ENCODE measurements at places on chromosomes 1 and 21. TPM values are rescaled to one million over a fixed set of nuclear protein-coding genes. Genes with fewer than 3 reads are reported as not detected.

The BRINP3 gene
- not detected for total RNA-seq

The MR1 gene
- total RNA-seq, result 6.2 TPM

The GUK1 gene
- 149 TPM for total RNA-seq

The EXO1 gene
- 22.7 TPM for total RNA-seq

The TMEM51 gene
- total RNA-seq, result 28.6 TPM

The RNPEP gene
- 86.9 TPM for total RNA-seq

The LRRC38 gene
- not detected for total RNA-seq

The BGLAP gene
- total RNA-seq, result not detected

The LYPD8 gene
- 0.20 TPM for total RNA-seq

The CXADR gene
- total RNA-seq, result 7.4 TPM

The OR2G6 gene
- total RNA-seq, result not detected

The KIAA0040 gene
- total RNA-seq, result 0.95 TPM

The LCE1A gene
- not detected for total RNA-seq

The YBEY gene
- 27.6 TPM for total RNA-seq

The CCDC17 gene
- total RNA-seq, result 0.29 TPM

The FAM163A gene
- total RNA-seq, result not detected

The GPR25 gene
- total RNA-seq, result not detected

The GJB3 gene
- total RNA-seq, result 14.5 TPM

The ZMYND12 gene
- 0.46 TPM for total RNA-seq

The SPRR3 gene
- not detected for total RNA-seq

The RHOU gene
- total RNA-seq, result 11.4 TPM

The KCNC4 gene
- 3.0 TPM for total RNA-seq

The GFI1 gene
- total RNA-seq, result 0.20 TPM

The MTF2 gene
- 12.3 TPM for total RNA-seq

The CFHR5 gene
- not detected for total RNA-seq

The TNNT2 gene
- 0.24 TPM for total RNA-seq

The SERTAD4 gene
- 0.53 TPM for total RNA-seq

The IRF6 gene
- total RNA-seq, result 0.15 TPM

The FCRL6 gene
- not detected for total RNA-seq

The UTP25 gene
- 10.3 TPM for total RNA-seq

The MYOG gene
- total RNA-seq, result not detected

The NEGR1 gene
- total RNA-seq, result not detected

The MTARC1 gene
- total RNA-seq, result 9.4 TPM

The GOLPH3L gene
- 15.9 TPM for total RNA-seq

The VPS72 gene
- 78.2 TPM for total RNA-seq

The AGL gene
- total RNA-seq, result 3.5 TPM

The OR10Z1 gene
- not detected for total RNA-seq

The CDC42BPA gene
- total RNA-seq, result 10.2 TPM

The KLHDC7A gene
- total RNA-seq, result 1.5 TPM

All from A549 treated with Hydrocortisone at 1 μM for 4 hours (cell line).